ENCODE measurements at places on chromosomes 11 and 22.

- DNase-seq: no peak
Observed at GRCh38 chr11:19756675-19757475, 44.2 kb downstream of the NAV2 start.

DNA sequence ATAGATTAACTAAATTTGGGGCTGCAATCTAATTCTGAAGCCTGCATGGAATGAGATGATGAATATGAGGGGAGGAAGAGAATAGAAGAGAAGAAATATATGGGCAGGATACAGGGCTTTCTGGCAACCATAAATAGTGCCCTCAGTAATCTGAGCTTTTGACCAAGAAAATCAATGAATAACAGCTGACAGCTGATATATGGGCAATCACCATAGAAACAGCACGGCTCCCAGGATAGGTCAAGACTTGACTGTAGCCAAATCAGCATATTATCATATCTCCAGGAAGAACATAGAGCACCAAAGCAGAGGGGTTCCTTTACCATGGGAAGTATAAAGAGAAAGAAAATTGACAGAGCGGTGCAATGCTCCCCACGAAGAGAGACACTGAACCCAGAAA is 643.8 kb upstream of the TENM4 start:
- no peak for DNase-seq

- DNase-seq: no peak
Observed at GRCh38 chr11:15920856-15921629, 435.3 kb downstream of the SOX6 start.

DNA sequence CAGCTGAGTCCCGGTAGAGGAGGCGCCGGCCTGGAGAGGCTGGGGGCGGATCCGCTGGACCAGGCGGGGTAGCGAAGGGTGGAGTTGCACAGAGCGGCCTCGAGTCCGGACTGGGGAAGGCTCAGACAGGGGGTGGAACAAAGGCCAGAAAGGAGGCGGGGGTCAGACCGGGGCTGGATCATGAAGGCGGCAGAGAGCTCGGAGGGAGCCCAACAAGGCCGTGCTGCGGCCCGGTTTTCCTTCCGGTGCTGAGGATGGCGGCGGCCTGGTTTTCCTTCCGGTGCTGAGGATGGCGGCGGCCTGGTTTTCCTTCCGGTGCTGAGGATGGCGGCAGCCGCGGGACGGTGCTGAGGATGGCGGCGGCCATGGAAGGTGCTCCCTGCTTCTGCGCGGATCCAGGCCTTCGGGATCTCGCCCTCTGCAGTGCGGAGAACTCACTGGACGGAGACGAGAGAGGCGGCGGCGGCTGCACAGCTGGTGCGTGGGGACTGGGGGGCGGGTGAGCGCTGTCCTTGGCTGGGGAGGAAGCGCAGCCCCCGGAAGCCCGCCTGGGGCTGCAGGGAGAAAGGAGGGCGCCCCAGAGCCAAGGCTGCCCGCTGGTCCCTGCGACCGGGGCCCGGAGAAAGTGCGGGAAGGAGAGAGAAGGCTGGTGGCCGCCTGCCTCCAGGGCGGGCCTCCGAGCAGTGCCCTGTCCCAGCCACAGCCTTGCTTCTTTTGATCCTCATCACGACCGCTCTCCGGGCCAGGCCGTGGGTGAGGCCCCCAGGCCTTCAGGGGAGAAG is 350.4 kb upstream of the B3GAT1 start:
- no peak for DNase-seq

DNA sequence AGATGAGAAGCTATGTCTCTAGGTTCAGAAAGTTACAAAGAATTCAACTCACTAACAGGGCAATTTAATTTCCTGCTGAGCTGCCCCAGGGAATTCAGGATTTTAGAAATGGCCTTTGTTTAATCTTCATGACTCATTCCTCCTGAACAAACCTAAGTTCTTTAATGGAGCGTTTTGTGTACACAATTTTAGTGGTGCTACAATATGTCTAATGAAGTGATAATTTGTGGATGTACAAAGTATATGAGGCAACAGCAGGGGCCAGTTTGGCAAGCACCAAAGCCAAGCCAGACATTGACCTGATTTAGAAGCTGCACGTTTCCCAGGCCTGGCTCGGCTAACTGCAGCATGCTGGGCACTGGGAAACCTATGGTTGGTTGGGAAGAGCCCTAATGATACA is 34.4 kb upstream of the HEPHL1 start:
- peak; percentile 64 for DNase-seq

GRCh38 chr11:9028581-9028980 is 24.8 kb upstream of the NRIP3 start:
- DNase-seq: peak; percentile 86

DNA sequence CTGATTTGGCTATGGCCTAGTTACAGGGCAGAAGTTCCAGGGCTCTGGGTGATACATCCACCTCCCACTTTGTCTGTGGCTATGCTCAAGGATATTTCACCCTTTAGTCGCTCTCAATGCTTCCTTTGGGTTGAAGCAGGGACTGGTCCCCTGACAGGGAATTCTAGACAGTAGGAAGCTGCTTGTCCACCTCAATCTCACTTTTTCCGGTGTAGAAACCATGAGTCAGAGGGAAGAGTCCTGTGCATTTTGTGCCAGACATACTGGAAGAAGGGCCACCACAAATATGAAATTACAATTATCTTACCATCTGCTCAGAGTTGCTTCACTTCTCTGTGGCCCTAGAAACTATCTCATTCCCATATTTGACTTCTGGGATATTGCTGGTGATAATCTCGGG is 413.7 kb upstream of the FAT3 start:
- DNase-seq: no peak

GRCh38 chr11:118168751-118169150 is 7.7 kb downstream of the SCN2B start:
- DNase-seq: no peak

- peak; percentile 75 for DNase-seq
Observed at GRCh38 chr11:118488480-118489109, 38.7 kb upstream of the TTC36 start.

DNA sequence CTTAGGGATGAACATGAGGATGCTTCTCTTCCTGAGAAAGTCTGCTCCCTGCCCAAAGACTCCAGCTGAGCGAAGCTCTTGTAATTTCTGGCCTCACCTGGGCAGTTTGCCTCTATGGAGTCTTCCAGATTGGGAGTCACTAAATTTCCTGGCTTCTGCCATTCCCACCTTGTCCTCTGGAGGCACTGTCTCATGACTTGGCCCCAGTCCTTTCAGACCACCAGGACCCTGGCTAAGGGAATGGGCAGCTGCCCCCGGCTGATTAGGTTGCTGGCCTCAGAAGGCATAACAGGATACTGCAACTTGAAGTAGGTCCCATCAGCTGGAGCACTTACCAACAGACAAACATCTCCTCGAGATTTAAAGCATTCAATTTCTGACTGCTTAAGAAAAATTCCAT is 128.1 kb upstream of the SPON1 start:
- DNase-seq: peak; percentile 40

- peak; percentile 62 for DNase-seq
Observed at GRCh38 chr22:46070803-46071450, 79.4 kb upstream of the PPARA start.

GRCh38 chr11:102761646-102762238 is 18.7 kb downstream of the MMP10 start:
- peak; percentile 21 for DNase-seq

- DNase-seq: no peak
Observed at GRCh38 chr11:10407749-10408685, 47.0 kb upstream of the AMPD3 start.

DNA sequence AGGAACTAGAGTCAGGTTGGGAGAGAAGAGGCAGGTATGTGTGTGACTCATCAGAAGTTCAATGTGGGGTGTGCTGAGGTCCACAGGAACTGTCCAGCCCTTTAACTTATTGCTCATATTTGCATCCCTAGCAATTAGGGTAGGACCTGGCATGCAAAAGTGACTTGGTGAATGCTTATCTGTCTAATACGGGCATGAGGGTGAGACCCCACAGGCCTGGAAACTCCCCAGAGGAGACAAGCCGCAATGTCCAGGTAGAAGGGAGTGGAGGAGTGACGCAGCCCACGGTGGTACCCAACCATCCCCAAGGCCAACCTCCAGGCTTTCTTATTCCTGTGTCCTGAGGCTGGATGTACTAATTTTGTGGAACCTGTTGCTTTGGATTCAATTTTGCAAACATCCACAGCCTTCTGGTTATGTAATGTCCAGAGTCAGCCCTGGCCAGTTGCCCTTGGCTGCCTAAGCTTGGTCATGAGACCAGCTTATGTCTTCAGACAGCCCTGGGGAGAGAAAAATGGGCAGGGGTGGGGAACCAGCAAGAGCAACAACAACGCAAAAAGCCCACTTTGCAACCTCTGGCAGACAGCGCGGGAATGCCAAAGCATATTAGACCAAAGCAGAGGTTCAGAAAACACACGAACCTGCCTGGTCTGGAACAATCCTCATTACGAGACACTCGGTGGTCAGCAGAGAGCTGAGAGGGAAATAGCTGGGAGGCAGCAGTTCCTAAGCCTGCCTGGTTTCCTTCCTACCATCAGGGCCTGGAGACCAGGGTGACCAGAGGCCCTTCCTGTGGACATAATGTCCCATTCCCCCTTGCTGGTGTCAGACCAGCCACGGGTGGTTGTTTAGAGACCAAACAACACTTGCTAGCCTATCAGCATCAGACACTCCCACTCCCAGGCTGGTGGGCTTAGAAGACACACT is 49.3 kb downstream of the TIMP3 start:
- DNase-seq: no peak

DNA sequence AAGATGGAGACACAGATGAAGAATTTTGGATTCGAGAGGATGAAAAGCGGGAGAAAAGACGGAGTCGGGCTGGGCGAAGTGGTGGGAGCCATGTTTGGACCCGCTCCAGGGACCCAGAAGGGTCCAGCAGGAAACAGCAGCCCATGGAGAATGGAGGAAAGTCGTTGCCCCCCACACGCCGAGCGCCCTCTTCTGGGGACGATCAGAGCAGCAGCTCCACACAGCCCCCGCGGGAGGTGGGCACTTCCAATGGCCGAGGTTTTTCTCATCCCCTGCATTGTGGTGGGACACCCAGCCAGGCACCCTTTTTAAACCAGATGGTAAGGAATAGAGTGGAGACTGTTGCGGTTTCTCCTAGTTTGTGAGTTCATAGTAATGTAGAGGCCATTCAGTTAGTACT is 22.8 kb upstream of the SLC25A18 start:
- peak; percentile 37 for DNase-seq

DNA sequence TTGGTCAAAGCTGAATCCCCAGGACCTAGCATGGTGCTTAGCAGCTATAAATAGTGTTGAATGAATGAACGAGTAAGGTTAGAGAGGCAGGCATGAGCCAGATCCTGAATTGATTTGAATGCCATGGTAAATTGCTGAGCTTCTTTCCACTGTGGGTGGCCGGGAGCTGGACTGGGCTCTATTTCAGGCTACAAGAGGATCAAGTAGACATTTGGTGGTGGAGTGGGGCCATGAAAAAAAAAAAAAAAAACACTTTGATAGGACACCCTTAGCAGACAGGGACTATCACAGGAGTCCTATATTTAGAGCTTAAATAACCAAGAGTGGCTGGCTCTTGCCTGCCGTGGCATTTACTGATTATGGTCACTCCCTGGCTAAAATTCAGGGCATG is 77.6 kb downstream of the MIAT start:
- no peak for DNase-seq

GRCh38 chr22:46879083-46879482 is 116.6 kb downstream of the TBC1D22A start:
- DNase-seq: no peak

DNA sequence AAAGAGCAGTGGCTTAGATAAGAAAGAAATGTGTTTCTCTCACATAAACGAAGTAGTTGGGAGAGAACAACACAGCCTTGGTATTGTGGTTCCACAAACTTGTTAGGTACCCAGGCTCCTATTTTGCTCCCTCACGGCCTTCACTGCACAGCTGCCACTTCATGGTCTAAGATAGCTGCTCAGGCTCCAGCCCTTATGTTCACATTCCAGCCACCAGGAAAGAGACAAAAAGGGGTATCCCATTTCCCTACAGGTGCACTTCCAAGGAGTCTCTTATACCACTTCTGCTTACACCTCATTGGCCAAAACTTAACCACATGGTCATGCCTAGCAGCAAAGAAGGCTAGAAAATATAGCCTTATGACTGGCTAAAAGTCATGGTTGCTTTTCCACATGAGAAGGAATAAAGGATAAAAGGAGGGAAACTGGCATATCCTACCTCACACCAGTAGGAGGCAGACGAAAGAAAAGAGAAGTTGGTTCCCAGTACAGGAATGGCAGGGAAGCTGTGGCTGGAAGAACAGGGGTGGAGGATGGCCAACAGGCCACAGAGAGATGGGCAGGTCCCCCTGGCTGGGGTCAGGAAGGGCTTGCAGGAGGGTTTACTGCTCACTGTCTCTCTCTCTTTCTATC is 5.4 kb upstream of the HDHD5 start:
- peak; percentile 75 for DNase-seq

- no peak for DNase-seq
Observed at GRCh38 chr11:126739499-126740145, 260.9 kb downstream of the KIRREL3 start.

DNA sequence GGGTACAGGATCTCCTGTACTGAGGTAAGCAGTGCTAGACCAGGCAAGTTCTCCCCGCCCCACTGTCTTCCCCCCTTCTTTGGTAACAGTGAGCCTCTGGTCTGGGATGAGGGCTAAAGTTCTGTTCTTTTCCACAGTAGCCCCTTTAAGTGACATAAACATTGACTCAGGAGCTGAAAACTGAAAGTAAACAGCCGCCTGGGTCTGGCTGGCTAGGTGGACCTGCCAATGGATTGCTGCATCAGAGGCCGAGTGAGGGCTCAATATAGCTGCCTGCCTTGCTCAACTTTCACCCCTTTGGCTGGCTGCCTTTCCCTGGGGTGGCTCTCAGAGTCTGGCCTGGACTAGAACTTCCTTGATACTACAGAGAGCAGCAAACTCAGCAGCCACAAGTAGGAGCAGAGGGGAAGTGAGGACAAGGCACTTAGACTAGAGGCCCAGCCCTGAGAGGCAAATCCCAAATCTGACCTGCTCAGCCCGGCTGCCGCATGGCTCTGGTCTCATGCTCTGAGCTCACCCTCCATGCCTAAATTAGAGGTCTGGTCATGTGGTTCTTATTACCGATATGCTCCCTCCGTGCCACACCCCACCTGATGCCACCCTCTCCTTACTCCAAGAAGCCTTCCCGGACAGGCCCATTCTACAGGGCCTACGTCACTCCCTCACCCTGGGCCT is 9.6 kb upstream of the UCP3 start:
- DNase-seq: no peak

- DNase-seq: no peak
Observed at GRCh38 chr11:1868636-1869291, 15.9 kb downstream of the LSP1 start.

GRCh38 chr11:32852207-32852606 is 22.5 kb downstream of the PRRG4 start:
- DNase-seq: peak; percentile 89

GRCh38 chr22:46079861-46080821 is 70.2 kb upstream of the PPARA start:
- DNase-seq: peak; percentile 89

GRCh38 chr11:22433094-22433455 is 94.9 kb downstream of the SLC17A6 start:
- no peak for DNase-seq

GRCh38 chr11:68002938-68003845 is 705 bp downstream of the UNC93B1 start:
- no peak for DNase-seq

GRCh38 chr11:62921201-62921572 is at the start of gene CHRM1:
Gene CHRM1, minus strand, starts transcription at chr11:62921363. Its CDS starts 10,263 bp downstream, at chr11:62911100.
- no peak for DNase-seq
